Myocyte (in vitro differentiated cells): ENCODE measurements at places on chromosomes 2 and 18. TPM values are rescaled to one million over a fixed set of nuclear protein-coding genes. Genes with fewer than 3 reads are reported as not detected.
A peak's percentile ranks its signal among the peaks of the same experiment; 100 is the strongest.

ALPI gene
- not detected in 2 replicates for total RNA-seq

DNA sequence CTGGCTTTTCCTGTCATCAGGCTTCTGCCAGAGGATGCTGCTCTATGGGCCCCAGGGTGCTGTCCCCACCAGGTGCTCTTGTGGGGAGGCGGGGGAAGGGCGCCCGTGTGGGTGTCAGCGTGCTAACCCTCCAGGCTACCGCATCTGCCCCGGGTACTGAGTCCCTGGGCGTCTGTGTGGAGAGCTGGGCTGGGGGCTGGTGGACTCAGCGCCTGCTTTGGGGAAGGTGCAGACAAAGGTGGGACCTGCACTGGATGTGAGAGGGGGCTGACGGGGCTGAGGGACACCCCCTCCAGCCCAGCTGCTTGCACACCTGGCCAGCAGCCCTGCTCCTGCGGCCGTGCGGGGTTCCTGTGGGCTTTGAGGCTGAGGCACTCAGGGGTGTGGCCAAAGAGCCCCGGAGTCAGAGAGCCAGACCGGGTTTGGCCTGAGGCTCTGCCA, 120.7 kb upstream of the PXDN start:
- DNase-seq = peak; percentile 3

GRCh38 chr2:11488809-11489208, 22.8 kb upstream of the E2F6 start:
- DNase-seq = no peak

- DNase-seq = no peak
Observed at GRCh38 chr2:52465287-52465686, 1302.3 kb upstream of the CHAC2 start.

DNA sequence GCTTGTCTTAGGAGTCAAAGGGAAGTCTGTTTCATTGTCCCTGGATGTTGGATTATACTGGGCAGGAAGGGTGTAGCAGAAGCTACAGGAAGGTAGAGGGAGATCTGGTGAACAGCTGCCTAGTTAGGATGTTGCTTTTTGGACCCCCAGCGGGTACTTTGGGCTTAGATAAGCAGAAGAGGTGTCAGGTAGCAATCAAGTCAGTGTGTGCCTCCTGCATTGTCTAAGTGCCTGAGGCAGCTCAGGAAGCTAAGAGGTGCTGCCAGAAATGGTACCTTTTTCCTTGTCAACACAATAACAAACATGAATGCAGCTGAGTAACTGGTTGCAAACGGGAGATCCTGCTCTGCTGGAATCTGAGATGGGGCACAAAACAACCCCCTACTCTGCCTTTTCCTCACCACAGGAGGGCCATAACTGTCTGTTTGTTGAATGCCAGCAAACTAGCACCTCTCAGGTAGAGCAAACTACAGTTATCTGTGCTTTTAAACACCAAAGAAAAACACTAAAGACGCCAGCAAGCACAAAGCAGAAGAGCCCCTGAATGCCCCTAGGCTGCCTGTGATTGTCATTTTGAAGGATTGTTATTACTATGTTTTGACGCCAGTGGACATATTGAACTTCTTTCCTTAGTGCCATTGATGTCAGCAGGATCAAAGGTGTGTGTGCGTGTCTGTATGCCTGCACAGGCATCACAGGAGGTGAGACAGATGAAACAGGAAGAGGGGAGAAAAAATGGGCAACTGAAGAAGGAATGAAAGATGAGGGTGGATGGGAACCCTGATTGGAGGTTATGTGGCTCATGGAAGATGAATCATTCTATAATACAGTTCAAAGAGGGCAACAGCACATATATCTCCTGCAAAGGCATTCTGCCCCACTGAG, 151.4 kb downstream of the ETAA1 start:
- no peak for DNase-seq

ADCY3 gene
- 3.5 and 6.5 TPM in 2 replicates for total RNA-seq

MGAT4A gene
- total RNA-seq = 0.16 and 2.0 TPM in 2 replicates

POTEE gene
- not detected in 2 replicates for total RNA-seq

GRCh38 chr2:20212459-20212870, 12.5 kb downstream of the SDC1 start:
- DNase-seq = no peak

- DNase-seq = no peak
Observed at GRCh38 chr2:74777161-74777900, 56.6 kb upstream of the HK2 start.
